ENCODE measurements at places on chromosomes 2 and 18.

DNA sequence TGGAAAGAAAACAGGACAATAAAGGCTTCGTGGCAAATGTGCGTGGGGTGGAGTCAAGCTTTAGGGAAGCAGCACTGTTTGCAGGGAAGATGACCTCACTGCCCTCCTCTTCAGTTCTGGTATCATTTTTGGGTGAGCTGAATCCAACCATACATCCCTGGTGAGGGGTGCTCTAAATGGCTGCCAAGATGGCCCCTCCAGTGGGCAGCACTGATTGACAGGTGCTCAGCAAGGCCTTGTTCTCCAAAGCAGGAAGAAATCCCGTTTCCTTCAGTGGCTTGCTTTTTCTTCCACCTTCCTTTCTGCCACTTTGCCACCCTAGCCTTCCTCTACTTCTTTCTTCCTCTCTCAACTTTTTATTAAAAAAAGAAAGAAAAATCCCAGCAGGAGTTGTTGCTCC lies 132.8 kb upstream of the SP5 start:
- DNase-seq = no peak

DNA sequence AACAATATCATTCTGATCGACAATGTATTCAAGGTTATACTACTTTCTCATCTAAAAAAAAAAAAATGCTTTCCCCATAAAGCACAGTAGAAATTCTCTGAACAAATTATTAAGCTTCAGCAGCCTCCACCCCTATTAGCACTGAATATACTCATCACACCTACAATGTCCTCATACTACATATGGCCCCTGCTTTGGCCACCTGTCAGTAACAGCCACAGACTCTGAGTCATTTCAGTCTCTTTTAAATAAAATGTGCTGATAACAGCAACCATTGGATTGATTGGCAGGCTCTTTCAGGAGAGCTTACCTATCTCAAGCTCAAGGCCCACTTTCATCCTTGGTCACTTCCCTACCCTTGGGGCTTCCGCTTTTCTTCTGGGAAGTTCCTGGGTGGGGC lies 236.7 kb downstream of the TMX3 start:
- no peak for DNase-seq

DNA sequence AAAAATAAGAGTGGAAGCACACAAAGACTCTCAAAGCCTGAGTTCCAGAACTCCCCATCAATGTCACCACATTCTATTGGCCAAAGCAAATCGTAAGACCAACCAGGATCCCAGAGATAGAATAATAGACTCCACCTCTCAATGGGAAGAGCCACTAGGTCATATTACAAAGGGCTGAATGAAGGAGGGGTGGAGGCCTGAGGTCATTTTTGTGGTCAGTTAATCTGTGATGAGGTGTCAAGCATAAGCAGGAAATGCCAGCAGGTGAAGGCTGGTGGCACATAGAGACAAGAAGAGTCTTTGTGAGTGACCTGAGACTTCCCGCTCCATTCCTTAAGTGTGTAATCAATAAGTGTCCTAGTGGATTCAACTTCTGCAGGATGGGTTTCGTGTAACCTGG lies 144.3 kb downstream of the TFCP2L1 start:
- no peak for DNase-seq

DNA sequence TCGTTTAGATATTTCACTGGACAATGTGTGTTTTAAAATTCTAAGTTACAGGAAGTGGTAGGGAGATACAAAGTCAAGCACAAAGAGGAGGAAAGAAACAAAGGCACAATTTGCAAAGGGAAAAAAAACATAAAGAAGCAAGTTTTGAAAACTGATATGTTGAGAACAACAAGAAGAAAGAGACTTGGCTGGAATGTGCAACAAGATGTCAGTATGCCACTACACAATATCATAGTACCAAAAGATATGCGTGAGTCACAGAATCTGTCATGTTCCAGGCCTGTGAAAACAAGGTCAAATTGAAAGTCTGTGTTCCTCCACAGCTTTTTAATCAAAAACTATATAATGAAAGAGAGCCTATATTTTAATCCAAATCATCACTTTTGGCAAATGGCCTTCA lies 12.0 kb downstream of the EXOC6B start:
- DNase-seq = peak; percentile 23

DNA sequence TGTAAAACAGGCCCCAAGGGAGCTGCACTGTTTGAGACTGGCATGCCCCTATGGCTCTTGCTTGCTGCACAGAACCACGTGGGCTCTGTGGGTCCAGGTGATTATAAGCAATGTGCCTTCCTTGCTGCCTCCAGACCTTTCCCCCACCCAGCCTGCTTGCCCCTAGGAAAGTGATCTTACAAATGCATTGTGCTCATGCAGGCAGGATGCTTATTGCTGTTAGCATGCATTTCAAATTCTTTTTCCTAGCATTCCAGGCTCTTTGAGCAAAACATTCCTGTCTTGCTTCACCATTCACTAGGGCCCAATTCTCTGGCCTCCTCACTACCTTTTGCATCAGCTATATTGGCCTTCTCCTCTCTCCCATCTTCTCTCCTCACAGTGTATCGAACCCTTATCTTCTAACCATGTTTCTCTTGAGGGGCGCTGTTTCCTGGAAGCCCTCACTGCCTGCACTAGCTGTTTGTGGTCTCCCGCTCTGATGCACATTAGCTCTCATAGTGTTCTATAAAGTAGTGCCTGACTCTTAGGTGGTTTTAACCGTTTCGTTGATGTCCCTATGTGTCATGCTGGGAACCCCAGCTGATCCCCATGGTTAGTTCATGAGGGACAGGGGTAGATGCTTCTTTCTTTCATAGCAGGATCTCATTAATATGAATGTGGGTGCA lies 152.9 kb upstream of the EPAS1 start:
- DNase-seq = no peak

GRCh38 chr2:127941461-127941860 lies 55.7 kb upstream of the AMMECR1L start:
- no peak for DNase-seq

DNA sequence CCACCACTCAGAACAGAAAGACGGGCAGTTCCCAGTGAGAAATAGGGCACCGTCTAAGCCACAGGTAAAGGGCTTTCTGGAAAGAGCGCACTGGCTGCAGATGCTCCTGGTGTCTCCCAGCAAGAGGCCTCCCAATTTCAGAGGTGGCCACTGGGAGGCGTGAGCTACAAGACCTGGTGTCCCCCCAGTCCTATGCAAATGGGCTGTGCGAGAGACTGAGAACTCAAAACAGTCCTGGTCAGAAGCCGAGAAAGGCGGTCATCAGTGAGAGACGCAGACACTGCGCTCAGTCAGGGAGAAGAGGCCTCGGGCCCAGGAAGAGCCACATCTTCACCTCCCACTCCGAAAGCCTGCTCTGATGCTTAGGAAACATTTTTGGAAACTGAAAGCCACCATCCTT lies 179.5 kb downstream of the EIPR1 start:
- no peak for DNase-seq

- no peak for DNase-seq
Observed at GRCh38 chr2:208183526-208183925, 6.3 kb downstream of the C2orf80 start.

GRCh38 chr2:216195565-216196029 lies 86.4 kb downstream of the XRCC5 start:
- peak; percentile 26 for DNase-seq

GRCh38 chr2:129139380-129139779 lies 820.7 kb upstream of the HS6ST1 start:
- no peak for DNase-seq

DNA sequence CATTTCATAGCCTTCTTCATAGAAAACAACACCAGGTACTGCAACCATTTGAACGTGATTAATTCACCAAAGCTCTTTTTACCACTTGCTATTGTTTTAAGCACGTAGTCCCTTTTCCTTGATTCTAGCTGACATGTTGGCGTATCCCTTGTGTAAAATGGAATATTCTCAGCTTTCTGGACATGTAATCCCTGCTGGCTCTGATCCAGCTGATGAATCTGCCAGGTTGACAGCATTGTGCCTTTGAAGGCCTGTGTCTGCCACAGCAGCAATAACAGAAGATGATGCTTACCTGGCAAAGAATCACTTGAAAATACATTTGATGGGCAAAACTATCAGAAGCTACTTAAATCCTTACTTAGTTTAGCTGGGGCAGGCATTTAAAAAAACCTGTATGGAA lies 81.0 kb upstream of the CCDC150 start:
- no peak for DNase-seq

- no peak for DNase-seq
Observed at GRCh38 chr18:79933765-79934164, 17.7 kb downstream of the SLC66A2 start.

GRCh38 chr2:148021886-148022285 lies 995 bp downstream of the MBD5 start:
- DNase-seq = no peak

- DNase-seq = no peak
Observed at GRCh38 chr18:79366177-79367094, 29.3 kb upstream of the NFATC1 start.

DNA sequence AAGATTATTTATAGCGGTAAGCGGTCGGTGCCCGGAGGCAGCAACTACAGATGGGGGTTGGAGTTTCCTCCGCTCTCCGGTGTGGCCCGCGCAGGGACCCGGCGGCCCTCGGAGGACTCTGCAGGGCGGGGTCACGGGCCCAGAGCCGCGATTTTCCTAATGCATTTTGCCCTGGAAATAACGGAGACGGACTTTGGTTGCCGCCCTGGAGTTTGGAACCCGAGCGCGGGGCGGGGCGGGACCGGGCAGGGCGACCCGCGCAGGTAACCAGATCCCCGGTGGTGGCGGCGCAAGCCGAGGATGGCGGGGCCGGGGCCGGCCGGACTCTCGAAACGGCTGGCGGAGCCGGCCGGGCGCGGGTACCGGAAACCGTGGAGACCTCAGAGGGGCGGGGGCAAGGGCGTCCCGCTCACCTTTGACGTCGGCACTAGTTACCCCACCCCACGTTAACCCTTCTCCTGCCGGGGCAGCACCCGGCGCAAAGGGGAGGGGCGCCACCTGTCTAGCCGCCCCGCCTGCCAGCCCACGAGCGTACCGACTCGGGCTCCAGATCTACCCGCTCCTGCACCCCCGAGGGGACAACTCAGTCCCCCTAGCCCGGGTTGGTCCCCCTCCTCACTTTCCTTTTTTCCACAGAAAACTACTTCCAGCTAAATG lies 2.9 kb downstream of the CYP26B1 start:
- no peak for DNase-seq

GRCh38 chr2:47598476-47598875 lies 184.5 kb upstream of the MSH6 start:
- DNase-seq = no peak

DNA sequence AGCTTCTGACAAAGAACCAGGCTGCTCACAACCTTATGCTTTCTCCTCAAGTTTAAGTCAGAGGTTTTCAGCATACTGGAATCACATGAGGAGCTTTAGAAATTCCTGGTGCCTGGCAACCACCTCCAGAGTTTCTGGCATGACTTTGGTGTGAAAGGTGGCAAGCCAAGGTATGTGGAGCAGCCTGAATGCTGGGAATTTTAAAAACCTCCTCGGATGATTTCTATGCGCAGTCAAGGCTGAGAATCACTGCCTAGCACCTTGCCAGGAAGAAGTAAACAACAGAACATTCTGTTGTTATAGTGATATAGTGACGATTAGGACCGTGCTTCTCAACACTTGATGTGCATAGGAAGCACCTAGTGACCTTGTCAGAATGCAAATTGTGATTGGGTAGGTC lies 11.7 kb downstream of the CCBE1 start:
- no peak for DNase-seq

DNA sequence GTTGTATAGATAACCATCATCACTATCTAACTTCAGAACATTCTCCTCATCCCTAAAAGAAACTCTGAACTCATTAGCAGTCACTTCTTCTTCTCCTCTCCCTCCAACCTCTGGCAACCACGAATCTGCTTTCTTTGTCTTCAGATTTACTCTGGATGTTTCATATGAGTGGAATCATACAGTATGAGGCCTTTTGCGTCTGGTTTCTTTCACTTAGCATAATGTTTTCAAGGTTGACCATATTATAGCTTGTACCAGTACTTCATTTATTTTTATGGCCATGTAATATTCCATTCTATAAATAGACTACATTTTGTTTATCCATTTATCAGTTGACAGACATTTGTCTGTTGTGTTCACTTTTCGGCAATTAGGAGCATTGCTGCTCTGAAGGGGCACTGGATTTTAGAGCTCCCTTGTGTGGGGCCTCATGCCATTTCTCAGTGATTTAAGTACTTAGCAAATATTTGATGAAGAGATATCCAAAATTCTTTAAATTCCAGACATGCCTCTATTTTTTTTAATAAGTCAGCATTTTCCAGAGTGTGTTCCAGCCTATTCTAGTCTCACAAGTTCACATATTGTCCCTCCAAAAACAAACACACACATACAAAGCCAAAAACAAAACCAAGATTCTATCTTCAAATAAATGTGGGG lies 22.5 kb upstream of the MAP3K20 start:
- DNase-seq = no peak

GRCh38 chr2:234816056-234816455 lies 135.8 kb upstream of the SH3BP4 start:
- DNase-seq = no peak

- no peak for DNase-seq
Observed at GRCh38 chr2:208466151-208466919, 59.7 kb downstream of the PTH2R start.

- no peak for DNase-seq
Observed at GRCh38 chr18:32095192-32095899, 3.7 kb downstream of the RNF138 start.

DNA sequence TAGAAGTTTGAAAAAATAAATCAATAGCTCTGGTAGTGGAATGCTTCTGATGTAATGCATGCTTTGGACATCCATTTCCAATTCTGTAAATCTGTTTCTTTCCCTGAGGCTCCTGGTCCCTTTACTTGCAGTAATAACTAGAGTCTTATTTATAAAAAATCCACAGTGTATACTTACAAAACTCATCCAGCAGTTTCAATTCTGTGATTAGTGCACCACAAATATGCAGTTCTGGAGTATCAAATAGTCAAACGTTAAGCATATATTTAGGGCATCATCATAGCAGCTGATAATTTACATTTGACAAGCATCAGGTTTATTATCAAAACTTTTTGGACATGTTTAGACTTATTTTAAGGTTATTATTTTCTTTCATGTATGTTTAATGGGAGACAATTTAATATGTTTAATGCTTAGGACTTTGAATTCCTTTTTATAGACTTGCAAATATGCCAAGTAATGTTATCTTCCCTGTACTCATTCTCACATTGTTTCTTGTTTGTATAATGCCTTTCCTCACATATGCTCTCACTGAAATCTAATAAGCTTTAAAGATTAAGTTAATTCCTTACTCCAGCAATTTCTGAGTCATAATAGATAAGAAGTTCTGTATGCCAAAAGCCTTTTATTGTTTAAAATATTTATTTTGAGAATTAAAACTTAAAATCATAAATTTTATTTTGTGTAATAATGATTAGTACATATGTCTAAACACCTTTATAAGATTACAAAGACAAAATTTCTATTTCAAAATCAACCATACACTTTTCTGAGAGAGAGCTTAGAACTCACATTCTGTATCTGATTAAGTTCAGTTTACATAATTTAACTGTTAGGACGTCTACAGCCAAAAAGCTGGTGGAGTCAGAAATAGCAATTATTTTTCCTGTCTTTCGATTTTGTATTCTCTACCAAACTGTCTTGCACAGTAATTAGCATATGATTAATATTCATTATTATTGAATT lies 341.5 kb upstream of the TMEFF2 start:
- no peak for DNase-seq
